ENCODE measurements at places on chromosomes 6 and 20.

GRCh38 chr6:161279677-161280415, 6.0 kb upstream of the AGPAT4 start:
- no peak for DNase-seq

- no peak for DNase-seq
These were observed 21.6 kb downstream of the FKBP1A start for GRCh38 chr20:1371202-1371782.

- DNase-seq = no peak
These were observed 4.7 kb downstream of the NKX2-2 start for GRCh38 chr20:21509079-21509596.

GRCh38 chr20:635028-635892, 17.7 kb downstream of the SRXN1 start:
- DNase-seq = no peak

DNA sequence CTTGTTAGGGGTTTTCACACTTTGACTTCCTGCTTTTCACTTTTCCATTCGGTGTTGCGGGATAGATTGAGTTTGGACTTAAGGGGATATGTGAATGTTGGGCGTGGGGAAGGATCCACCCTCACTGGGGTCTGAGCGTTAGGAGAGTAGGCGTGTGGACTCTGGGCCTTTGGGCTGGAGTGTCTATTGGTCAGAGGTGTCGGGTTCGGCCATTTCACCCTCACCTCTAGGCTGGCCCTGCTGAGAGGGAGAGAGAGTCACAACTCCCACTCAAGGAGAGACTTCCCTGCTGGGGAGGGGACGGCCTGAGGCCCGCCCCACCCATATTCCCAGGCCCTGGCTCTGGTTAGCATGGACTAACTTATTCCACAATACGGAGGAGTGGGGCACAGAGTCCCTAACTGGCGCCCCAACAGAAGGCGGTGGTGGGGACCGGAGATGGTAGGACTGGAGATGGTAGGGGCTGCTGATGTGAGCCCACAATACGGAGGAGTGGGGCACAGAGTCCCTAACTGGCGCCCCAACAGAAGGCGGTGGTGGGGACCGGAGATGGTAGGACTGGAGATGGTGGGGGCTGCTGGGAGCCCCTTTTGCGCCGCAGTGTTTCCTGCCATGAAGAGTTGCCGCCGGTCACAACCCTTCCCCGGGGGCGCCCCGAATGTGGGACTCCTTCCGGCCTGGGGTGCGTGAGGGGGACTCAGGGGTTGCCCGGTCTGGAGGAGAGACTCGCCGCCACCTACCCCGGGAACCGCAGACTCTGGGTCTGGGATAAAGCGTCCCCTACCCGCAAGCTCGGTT, 1.4 kb upstream of the PTPRA start:
- no peak for DNase-seq

DNA sequence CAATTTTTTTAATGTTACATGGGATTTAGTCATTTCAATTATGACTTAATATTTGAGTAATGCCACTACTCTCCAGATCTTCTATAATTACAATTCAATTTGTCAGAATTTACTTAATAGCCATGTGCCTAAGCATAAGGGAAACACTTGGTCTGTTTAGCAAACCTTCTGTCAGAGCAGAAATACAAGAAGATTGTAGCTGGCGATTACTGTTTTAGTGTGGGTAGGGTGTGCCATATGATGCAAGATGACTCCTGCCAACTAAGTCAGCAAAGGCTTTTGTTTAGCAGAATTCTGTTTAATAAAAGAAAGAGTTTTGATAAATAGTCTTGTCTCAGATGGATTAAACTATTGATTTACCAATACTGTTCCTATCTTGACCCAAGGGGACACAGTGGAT, 455.4 kb downstream of the RNF144B start:
- no peak for DNase-seq

DNA sequence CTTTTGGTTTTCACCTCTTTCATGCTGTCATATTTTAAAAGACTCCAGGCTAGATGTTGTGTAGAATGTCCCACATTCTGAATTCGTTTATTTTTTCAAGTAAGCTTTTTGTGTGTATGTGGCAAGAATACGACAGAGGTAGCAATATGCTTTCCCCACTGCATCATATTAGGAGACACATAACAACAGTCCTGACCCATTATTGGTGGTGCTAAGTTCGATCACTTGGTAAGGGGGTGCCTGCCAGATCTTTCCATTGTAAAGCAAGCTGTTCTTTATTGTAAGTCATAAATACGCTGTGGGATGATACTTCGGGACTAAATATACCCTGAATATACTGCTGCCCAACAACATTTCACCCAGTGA, 588 bp upstream of the NCOA3 start:
- DNase-seq = no peak

DNA sequence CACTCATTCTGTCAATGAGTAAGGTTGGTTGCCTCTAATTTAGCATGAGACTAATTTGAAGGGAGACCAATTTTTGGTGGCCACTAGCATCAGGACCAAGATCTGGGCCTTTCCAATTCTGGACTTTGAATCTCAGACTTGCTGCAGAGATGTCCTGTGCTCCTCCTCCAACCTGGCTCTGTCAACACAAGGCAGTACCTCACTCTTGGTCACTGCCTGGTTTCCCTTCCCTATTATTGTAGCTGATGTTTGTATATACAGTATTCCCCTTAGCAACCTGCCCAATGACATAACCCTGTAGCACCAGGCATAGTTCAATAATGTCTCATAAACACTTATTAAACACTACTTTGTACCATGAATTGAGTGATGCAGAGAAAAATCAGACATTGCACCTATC, 50.4 kb downstream of the UNC5CL start:
- DNase-seq = no peak

GRCh38 chr6:136921381-136921935, 643 bp upstream of the SLC35D3 start:
- no peak for DNase-seq

- no peak for DNase-seq
These were observed 4.6 kb upstream of the REV3L start for GRCh38 chr6:111487661-111488060.

GRCh38 chr20:45462711-45463509, 6.6 kb upstream of the WFDC2 start:
- DNase-seq = no peak

GRCh38 chr6:154482858-154483257, 27.6 kb downstream of the CNKSR3 start:
- DNase-seq = no peak

DNA sequence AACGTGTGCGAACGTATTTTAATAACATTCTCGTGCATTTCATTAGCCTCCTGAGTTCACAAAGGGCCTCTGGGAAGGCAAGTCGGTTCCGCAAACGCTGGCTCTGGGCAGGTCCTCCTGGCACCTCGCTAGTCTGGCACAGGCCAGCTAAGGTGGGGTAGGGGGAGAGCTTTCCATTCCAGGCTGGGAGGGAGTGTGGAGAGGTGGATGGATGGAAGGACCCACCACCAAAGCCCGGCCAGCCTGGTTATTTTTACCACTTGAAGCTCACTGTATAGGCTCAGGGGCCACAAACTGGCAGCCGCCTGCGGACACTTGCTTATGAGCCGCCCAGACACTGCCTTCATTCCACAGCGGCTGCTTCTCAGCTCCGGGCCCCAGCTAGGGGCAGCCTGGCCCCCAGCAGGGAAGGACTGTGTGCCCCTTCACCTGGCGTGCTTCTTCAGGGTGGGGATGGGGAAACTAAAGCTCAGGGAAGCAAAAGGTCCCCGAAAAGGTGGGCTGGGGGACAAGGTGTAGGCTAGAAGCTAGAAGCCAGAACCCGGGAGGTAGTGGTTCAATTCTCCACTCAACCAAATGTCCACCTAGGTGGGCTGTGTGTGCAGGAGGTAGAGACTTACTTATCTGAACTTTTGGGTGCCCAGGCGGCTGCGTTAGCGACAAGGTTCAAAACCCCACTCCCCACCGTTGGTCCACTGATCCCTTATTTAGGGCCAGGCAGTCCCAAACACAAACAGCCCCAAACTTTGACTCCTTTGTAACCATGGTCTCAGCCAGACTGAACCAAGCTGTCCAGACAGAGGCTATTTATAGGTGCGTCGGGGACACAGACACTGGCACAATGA, 1.7 kb downstream of the PMEPA1 start:
- no peak for DNase-seq

DNA sequence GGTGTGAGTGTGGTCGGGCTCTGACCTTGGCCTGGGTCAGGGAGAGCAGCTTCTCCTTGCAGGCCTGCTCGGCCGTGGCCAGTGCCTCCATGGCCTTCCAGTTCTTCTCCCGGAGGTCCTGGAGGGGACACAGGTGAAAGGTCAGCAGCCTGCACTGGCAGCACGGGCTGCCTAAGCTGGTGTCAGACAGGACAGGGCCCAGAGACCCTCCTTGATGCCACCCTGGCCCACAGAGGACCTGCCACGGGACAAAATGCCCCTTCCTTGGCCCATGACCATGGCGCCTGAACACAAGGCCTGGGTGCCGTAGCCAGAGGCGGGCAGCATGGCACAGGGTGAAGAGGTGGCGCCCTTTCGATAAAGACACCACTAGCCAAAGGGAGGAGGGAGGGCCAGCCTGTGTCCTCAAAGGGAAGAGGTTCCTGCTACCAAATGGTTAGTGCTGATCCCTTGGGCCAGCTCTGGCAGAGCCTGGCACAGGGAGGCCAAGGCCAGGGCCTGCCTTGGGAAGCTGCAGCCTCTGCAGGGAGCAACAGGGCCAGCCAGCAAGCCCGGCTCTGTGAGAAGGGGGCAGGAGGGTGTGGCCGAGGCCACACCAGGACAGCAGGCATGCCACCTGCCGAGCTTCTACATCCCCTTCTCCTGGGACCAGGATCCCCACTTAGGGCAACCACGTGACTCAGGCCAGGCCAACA, 54.8 kb downstream of the DSTN start:
- no peak for DNase-seq

GRCh38 chr6:170209354-170210025, 81.4 kb downstream of the DLL1 start:
- no peak for DNase-seq

- DNase-seq = no peak
These were observed 650.0 kb downstream of the KIF16B start for GRCh38 chr20:15923030-15923776.

GRCh38 chr6:113340371-113340770, 516.8 kb upstream of the MARCKS start:
- DNase-seq = no peak

- no peak for DNase-seq
These were observed 10.4 kb upstream of the MANBAL start for GRCh38 chr20:37278966-37279590.

- no peak for DNase-seq
These were observed 349.8 kb upstream of the ARID1B start for GRCh38 chr6:156427345-156427744.

DNA sequence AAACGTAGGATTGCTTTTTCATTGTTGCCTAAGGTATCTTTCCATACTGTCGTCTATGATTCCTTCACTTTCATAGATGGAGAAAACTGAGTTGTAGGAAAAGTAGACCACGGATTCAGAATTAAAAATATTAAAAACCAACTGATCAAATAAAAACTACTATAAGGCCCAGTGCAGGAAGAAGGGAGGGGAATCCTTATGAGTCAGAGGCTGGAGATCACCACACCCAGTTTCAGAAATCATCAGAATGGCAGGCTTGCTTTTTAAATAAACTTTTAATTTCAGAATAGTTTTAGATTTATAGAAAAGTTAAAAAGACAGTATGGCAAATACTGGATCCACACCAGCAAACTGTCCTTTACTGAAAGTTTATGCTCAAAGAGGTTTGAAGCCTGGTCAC, 32.0 kb upstream of the POPDC3 start:
- DNase-seq = no peak

GRCh38 chr20:4011226-4011975, 4.0 kb downstream of the RNF24 start:
- DNase-seq = no peak

- no peak for DNase-seq
These were observed 21.7 kb downstream of the MTCL3 start for GRCh38 chr6:127497410-127497809.

DNA sequence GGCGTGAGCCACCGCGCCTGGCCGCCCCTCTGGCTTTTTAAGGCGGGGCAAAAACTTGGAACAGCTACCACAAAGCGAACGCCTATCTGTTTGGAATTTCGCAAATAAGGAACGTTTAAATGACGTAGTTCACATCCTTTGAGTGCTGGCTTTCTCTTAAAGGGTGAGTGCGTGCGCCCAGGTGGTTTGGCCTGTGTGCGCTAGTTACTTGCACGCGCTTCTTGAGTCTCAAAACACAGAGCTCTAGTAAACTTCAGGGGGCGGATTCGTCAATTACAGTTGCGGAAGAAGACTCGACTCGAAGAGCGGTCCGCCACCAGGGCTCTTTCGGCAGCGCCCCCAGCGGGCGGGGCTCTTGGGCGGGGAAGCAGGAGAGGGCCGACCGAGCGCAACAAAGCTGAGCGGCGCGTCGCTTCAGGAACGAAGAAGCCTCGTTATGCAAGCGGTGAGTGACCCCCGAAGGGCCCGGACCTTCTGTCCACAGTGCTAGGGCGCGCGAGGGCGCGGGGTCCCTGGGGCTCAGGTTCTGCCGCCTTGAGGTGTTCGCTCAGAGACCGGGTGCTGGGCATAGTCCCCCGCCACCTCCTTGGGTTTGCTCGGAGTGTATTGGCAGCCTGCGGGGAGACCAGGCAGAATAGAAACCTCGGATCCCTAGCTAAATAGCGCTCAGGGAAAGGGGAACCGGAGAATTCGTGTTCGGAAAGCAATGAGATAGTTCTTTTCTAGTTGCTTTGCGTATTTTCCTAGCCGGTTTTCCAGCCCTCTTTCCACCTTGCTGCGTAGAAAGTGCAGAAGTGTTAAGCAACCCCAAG, at the start of gene SYCP2L:
SYCP2L (plus strand) TSS at position 362 of the 812 bp plus-strand sequence; CDS start at position 437, 75 bp downstream.
- DNase-seq = no peak

DNA sequence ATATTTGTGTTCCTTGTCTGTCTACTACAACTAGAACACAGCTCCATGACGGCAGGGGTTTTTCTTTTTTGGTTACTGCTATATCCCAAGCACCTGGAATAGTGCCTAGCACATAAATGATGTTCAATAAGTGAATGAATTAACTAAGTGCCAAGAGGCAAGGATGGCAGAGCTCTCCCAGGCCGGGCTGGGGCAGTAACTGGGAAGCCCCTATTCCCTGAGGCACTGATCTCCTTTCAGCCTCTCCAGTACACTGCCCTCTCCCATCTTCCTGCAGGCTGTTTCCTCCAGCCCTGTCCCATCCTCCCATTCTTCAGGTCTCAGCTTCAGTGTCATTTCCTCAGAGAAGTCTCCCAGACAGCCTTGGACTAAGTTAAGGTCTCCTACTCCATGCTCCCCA, 29.0 kb upstream of the SPDEF start:
- no peak for DNase-seq

- no peak for DNase-seq
These were observed 426.4 kb downstream of the PREX1 start for GRCh38 chr20:48401359-48401758.

GRCh38 chr6:40387127-40387870, 199.9 kb downstream of the LRFN2 start:
- DNase-seq = no peak

GRCh38 chr20:33840160-33840559, 29.0 kb downstream of the CHMP4B start:
- DNase-seq = no peak

DNA sequence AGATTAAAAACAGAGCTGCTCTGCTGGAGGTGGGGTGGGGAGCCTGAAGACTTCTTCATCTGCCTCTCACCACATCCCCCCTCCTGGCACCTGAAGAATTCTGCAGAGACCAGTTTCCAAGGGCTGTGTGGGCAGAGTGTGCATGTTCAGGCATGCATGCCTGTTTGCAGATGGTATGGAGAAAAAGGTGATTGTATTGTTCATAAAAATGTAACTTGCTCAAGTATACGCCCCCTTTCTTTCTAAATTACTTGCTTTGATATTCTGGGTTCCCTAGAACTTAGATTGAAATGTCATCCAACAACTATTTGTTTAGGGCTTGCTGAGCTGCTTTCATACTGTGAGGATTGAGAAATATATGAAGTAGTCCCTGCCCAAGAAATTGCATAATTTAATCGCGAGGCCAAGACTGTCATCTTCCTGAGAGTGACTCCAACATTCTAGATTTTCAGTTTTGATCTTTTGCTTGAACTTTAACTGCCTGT, 83.6 kb downstream of the LCA5 start:
- no peak for DNase-seq

All from stimulated activated CD4-positive, alpha-beta T cell treated with anti-CD3 and anti-CD28 coated beads, Interleukin-15, amount 100 ng/mL, for 48 hours (primary cell).